ENCODE measurements at places on chromosomes 5 and 9.

GRCh38 chr9:23751633-23752032 lies 74.4 kb downstream of the ELAVL2 start:
- DNase-seq: no peak

- no peak for DNase-seq
These were observed 97.4 kb upstream of the TRPM3 start for GRCh38 chr9:71218774-71219173.

- DNase-seq: no peak
These were observed 173.9 kb upstream of the PPP1R26 start for GRCh38 chr9:135305546-135306180.

GRCh38 chr5:30368064-30368463 lies 825.4 kb upstream of the CDH6 start:
- DNase-seq: no peak

GRCh38 chr5:35674049-35674448 lies 56.4 kb downstream of the SPEF2 start:
- no peak for DNase-seq

- peak; percentile 71 for DNase-seq
These were observed 27.9 kb upstream of the MGAT1 start for GRCh38 chr5:180830253-180831138.

DNA sequence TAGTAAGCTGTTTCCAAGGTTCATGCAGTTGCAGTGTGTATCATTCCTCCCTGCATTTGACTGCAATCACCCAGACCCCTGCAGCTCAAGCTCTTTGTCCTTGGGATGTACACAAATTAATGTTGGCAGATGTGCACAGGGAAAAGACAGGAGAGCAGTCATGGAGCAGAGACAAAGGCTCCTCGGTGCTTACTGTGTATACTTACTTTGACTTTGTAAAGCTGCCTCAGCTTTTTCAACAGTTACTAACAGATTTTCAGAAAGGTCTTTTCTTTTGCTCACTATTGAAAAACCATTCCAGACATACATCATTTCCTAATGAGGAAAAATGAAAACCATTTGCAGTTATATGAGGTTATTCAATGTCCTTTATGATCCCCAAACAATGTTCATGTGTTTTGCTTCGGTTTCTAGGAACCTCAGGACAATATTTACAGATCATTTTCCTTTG lies 124.9 kb downstream of the TTC39B start:
- no peak for DNase-seq

DNA sequence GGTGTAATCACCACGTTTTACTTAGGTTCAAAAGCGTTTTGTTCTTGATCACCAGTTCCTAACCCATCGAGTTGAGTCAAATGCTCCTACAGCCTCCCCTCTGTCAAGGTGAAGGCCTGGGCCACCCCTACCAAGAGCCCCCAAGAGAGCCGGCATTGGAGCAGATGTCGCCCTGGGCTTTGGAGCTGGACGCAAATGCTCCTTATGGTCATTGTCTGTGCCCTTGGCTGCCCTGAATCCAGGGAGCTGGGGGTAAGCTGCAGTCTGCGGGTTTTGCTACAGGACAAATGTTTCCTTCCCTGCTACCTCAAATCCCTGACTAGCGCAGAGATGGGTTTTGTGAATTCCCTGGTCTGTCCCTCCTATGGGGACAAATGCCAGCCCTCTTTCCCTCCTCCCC lies 4.9 kb downstream of the RNF183 start:
- DNase-seq: no peak

GRCh38 chr5:169169783-169170182 lies 131.2 kb downstream of the SLIT3 start:
- DNase-seq: no peak

- no peak for DNase-seq
These were observed 1.2 kb downstream of the FBXO10 start for GRCh38 chr9:37575001-37575400.

- no peak for DNase-seq
These were observed 317.0 kb upstream of the RPS23 start for GRCh38 chr5:82595113-82595512.

- no peak for DNase-seq
These were observed 661 bp downstream of the PDCL start for GRCh38 chr9:122827761-122828093.

Measured in activated CD4-positive, alpha-beta T cell treated with anti-CD3 and anti-CD28 coated beads, Interleukin-2, amount 50 U/mL, for 48 hours (primary cell).